ENCODE measurements at places on chromosomes 4 and X. TPM values are rescaled to one million over a fixed set of nuclear protein-coding genes. Genes with fewer than 3 reads are reported as not detected.

The VSIG4 gene
- total RNA-seq = not detected

The GCNA gene
- 4.1 TPM for total RNA-seq

The EGFL6 gene
- total RNA-seq = not detected

The MAGEB1 gene
- not detected for total RNA-seq

DNA sequence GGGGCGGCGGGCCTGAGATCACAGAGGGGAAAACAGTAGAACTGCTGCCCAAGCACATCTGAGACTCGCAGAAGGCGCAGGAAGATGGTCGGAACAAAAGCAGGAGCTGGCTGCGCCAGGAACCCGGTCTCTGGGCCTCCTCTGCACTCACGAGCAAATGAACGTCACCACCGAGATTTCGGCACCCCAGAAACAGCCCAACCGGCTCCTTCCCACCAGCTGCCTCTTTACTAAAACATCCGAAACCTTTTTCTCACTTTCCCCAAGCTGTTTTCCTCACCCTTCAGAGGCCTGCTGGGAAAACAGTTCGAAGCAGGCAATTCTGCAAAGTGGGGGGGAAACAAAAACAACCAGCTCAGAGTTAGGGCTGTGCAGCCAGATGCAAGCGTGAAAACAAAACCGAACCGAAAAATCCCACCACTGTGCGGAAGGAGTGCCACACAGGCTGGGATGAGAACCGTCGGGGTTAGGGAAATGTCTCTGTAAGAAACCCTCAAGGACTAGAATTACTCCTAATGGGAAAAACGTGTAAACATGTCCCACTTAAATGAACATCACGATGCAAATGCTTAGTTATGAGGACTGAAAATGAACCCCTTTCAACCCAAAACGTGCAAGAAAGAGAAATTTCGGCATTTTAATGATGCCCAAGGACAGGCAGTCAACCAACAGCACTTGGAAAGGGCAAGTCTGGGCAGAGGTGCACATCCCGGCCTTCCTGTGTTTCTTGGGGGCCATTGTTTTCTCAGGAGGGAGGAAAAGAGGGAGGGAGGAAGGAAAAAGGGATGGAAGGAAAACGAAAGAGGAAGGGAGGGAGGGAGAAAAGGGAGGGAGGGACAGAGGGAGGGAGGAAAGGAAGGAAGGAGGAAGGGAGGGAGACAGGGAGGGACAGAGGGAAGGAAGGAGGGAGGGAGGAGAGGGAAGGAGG lies 15.8 kb downstream of the DHRSX start:
- DNase-seq = no peak

- DNase-seq = no peak
Observed at GRCh38 chrX:55593296-55593695, 29.9 kb upstream of the FOXR2 start.

GRCh38 chrX:154317391-154317995 lies 21.9 kb downstream of the TKTL1 start:
- no peak for DNase-seq

DNA sequence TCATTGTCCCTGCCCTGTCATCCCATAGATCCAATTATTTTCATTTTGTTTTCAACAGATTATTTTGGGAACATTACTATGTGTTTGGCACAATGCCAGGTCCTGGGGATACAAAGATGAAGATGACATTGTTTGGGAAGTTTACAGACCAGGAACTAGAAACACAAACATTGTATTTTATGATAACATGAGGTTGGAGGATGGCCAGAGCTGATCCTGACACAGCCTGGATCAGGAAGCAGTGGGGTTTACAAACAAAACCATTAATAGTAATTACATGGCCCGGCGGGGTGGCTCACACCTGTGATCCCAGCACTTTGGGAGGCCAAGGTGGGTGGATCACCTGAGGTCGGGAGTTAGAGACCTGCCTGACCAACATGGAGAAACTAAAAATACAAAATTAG lies 29.9 kb downstream of the CLRN2 start:
- no peak for DNase-seq

GRCh38 chr4:112093636-112094202 lies 51.5 kb upstream of the FAM241A start:
- DNase-seq = no peak

- DNase-seq = no peak
Observed at GRCh38 chr4:7499661-7500060, 64.9 kb upstream of the PSAPL1 start.

- no peak for DNase-seq
Observed at GRCh38 chrX:152245213-152245612, 106.8 kb upstream of the MAGEA10 start.

GRCh38 chr4:107548211-107548905 lies 171.7 kb downstream of the PAPSS1 start:
- DNase-seq = no peak

DNA sequence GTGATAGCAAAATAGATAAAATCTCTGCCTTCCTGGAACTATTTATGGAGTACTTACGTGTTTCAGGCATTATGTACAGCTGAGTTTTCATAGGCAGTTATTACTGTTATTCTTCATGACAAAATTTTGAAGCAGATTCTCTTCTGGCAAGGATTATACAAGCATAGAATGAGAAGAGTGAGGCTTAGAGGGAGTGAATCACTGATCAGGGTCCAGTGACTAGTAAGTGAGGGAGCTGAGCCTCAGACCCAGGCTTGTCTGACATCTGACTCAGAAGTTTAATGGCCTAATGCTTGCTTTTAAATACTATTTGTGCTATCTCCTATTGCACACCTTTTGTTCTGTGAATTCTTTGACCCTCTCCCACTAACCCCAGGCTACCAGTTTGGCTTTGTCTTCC lies 110.6 kb downstream of the DTHD1 start:
- DNase-seq = no peak
